ENCODE measurements at places on chromosomes 4 and X.
A peak's percentile ranks its signal among the peaks of the same experiment; 100 is the strongest.

DNA sequence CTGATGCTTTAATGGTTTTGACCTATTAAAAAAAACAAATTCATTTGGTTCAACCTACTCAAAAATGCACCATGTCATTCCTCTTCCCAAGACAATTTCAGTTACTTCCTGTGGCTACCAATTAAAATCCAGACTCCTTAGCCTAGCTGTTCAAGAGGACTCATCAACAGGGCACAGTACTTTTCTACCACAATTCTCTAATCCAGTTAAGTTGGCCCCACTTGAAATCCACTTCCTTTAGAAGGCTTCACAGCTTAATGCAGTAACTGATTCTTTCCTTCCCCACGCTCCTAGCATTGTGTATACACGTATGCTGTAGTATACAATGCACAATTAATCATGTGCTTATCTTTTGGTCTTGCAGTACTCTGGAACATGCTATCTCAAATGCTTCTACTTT, 129.8 kb downstream of the UGT8 start:
- DNase-seq: no peak

DNA sequence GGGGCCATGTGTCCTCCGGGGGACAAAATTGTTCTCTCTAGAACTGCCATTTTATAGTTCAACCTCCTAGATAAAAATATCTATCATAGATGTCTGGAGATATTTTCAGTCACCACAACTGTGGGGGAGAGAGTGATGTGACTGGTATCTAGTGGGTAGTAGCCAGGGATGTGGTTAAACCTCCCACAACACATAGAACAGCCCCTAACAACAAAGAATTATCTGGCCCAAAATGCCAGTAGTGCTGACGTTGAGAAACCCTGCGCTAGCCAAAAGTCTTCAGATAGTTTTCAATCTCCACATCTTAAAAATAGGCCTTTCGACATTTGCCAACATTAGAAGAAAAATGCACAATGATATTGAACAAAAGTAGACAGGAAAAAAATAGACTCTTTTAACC, 19.0 kb upstream of the SUPT20HL2 start:
- no peak for DNase-seq

GRCh38 chr4:139942241-139942640, 211.7 kb downstream of the MAML3 start:
- no peak for DNase-seq

GRCh38 chr4:2937146-2937857, 25.9 kb downstream of the NOP14 start:
- DNase-seq: peak; percentile 22

- no peak for DNase-seq
Observed at GRCh38 chr4:136831553-136831952, 700.7 kb downstream of the PCDH18 start.

Data from stimulated activated naive CD4-positive, alpha-beta T cell treated with Interleukin-2 at 50 U/mL for 16 hours (primary cell).